Panc1 (cell line): ENCODE measurements at places on chromosomes 1 and 21. TPM values are rescaled to one million over a fixed set of nuclear protein-coding genes. Genes with fewer than 3 reads are reported as not detected.

RIMS3 gene
- total RNA-seq: 5.7 TPM

NBPF4 gene
- total RNA-seq: not detected

RUNX3 gene
- 0.10 TPM for total RNA-seq

NBPF10 gene
- total RNA-seq: 2.8 TPM

KRTAP6-1 gene
- total RNA-seq: not detected

BACE2 gene
- total RNA-seq: 16.3 TPM

PHACTR4 gene
- total RNA-seq: 63.4 TPM

CCDC24 gene
- total RNA-seq: 24.4 TPM

KIF17 gene
- total RNA-seq: 3.9 TPM

GREM2 gene
- total RNA-seq: not detected

HMCN1 gene
- total RNA-seq: 0.23 TPM

PADI4 gene
- not detected for total RNA-seq

NTNG1 gene
- total RNA-seq: 0.13 TPM

KCNA10 gene
- not detected for total RNA-seq

NUP210L gene
- 0.05 TPM for total RNA-seq

PGLYRP3 gene
- total RNA-seq: not detected

LGR6 gene
- total RNA-seq: 0.08 TPM

SYTL1 gene
- 2.4 TPM for total RNA-seq

FAM163A gene
- total RNA-seq: not detected

BRDT gene
- total RNA-seq: not detected

CFHR3 gene
- total RNA-seq: not detected

SH3BGR gene
- total RNA-seq: 1.7 TPM

FBLIM1 gene
- total RNA-seq: 4.3 TPM

SPRR2E gene
- total RNA-seq: not detected

SLC44A5 gene
- total RNA-seq: 0.18 TPM

KCNE2 gene
- not detected for total RNA-seq

S100A10 gene
- total RNA-seq: 1,621 TPM

PGBD2 gene
- 7.1 TPM for total RNA-seq

ASPM gene
- 26.9 TPM for total RNA-seq

LCE2C gene
- total RNA-seq: not detected

BTG2 gene
- total RNA-seq: 6.1 TPM

SPRR2B gene
- not detected for total RNA-seq

ITLN1 gene
- not detected for total RNA-seq

GRHL3 gene
- 16.7 TPM for total RNA-seq

LCE1A gene
- total RNA-seq: not detected

RGS16 gene
- total RNA-seq: 0.23 TPM

RCSD1 gene
- total RNA-seq: 1.4 TPM

ST6GALNAC3 gene
- 0.03 TPM for total RNA-seq

TLCD4 gene
- 2.9 TPM for total RNA-seq

MAP1LC3C gene
- total RNA-seq: 0.21 TPM

TMEM222 gene
- 55.3 TPM for total RNA-seq

LCE4A gene
- not detected for total RNA-seq

SYNC gene
- total RNA-seq: 1.3 TPM

TTC39A gene
- 8.3 TPM for total RNA-seq

HES2 gene
- total RNA-seq: 11.1 TPM

UBE4B gene
- 54.7 TPM for total RNA-seq

SRGAP2 gene
- total RNA-seq: 75.0 TPM

TNFRSF14 gene
- 20.1 TPM for total RNA-seq

PODN gene
- 0.23 TPM for total RNA-seq

ODR4 gene
- total RNA-seq: 16.6 TPM

PKP1 gene
- total RNA-seq: 0.44 TPM

SPATA21 gene
- total RNA-seq: not detected

OPTC gene
- not detected for total RNA-seq

TLR5 gene
- 0.21 TPM for total RNA-seq

CFAP45 gene
- total RNA-seq: 1.6 TPM
